ENCODE measurements at places on chromosomes 3 and 15.

- no peak for DNase-seq
Measured at GRCh38 chr15:80059786-80060355, 395 bp downstream of the ZFAND6 start.

DNA sequence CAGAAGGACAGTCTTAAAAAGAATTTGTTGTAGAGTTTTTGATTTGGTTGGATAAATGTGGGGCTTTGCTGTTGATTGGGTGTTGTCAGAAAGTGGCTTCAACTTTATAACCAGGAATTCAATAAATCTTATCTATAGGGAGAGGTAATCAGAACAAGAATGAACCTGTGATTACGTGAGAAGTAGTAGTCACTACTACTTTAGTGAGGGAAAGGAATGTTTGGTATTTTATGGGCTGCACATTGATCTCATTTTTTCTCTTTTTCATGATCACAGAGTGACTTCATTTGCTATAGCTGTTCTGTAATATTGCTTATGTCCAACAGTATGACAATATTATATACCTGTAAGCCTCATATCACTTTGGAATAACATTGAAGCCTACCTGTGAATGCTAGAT is 485.2 kb upstream of the BCHE start:
- DNase-seq = no peak

GRCh38 chr3:53132347-53132746 is 2.1 kb upstream of the RFT1 start:
- no peak for DNase-seq

- no peak for DNase-seq
Measured at GRCh38 chr3:65524584-65524983, 514.1 kb downstream of the MAGI1 start.

- no peak for DNase-seq
Measured at GRCh38 chr15:57171426-57171825, 204.9 kb upstream of the CGNL1 start.

DNA sequence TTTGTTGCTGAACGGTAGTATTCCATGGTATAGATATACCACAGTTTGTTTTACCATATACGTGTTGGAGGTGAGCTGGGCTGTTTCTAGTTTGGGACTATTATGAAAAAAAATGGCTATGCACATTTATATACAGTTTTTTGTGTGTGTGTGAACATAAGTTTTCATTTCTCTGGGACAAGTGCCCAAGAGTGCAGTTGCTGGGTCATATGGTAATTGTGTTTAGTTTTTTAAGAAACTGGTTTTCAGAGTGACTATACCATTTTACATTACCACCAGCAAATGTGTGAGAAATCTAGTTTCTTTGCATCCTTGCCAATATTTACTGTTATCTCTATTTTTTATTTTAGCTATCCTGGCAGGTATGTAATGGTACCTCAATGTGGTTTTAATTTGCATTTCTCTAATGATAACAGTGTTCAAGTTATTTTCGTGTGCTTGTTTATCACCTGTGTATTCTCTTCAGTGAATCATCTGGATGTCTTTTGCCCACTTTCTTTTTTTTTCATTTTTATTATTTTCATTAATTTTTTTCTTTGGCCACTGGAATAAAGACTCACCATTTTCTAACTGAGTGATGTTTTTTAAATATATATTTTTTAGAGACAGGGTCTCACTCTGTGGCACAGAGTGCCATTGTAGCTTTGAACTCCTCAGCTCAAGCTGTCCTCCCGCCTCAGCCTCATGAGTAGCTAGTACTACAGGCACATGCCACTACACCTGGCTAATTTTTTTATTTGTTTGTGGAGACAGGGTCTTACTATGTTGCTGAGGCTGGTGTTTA is 75.3 kb downstream of the ZNF609 start:
- no peak for DNase-seq

GRCh38 chr3:16916840-16917239 is 32.1 kb downstream of the PLCL2 start:
- no peak for DNase-seq

- DNase-seq = no peak
Measured at GRCh38 chr3:35772381-35773015, 133.2 kb downstream of the ARPP21 start.

DNA sequence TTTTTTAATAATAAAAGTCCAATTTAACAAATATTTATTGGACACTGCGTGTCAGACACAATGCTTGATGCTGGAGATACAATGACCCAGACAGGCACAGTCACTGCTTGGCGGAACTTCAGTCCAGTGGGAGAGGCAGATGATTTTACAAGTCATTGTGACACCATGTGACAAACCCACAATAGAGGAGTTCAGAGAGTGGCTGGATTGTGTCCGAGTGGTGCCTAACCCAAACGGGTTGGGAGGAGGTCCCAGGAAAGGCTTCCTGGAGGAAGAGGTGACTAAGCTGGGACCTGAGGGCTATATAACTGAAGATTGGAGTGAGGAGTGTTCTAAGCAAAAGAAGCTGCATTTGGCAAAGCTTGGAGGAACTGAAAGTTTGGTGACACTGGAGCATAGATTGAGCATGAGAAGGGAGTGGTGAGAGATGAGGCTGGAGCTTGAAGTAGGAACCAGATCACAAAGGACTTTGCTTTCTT is 41.4 kb downstream of the CRTC3 start:
- DNase-seq = no peak

- no peak for DNase-seq
Measured at GRCh38 chr3:14524311-14524711, 15.8 kb downstream of the GRIP2 start.

DNA sequence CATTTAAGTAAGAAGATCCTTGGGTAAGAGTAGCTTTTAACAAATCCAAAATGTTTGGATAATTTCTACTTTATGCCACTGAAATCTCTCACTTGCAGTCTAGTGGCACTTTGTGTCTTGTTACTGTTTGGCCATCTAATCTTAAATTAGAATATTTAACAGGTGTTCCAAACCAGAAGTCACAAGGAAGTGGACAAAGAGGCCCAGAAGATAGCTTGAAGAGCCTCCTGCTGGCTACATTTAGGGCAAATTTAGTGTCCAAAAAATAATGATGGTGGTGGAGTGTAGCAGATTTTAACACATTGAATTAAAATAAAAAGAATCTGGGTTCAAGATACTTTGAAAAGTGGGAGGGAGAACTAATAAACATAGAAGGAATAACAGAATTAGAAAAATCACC is 172.2 kb downstream of the GHSR start:
- DNase-seq = no peak

DNA sequence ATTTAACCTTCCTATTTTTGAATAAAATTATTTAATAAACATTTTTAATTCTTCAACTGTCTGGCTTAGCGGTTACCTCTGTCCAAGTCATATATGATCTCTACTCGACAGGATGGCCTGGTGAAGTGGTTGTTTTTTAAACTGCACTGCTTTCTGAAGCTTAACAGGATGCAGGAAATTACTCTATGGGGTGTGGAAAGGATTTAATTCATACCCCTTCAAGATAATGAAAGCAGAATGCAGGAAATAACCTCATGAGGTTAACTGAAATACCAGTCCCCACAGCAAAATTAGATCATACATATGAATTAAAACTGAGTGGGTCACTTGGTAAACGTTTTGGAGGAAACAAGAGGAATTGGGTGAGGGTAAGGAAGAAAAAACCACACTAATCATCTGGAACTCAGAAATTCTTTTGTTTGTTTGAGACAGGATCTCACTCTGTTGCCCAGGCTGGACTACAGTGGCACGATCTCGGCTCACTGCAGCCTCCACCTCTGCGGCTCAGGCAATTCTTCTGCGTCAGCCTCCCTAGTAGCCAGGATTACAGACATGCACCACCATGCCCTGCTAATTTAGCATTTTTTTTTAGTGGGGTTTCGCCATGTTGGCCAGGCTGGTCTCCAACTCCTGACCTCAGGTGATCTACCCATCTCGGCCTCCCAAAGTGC is 50.1 kb downstream of the LYSMD4 start:
- DNase-seq = no peak

DNA sequence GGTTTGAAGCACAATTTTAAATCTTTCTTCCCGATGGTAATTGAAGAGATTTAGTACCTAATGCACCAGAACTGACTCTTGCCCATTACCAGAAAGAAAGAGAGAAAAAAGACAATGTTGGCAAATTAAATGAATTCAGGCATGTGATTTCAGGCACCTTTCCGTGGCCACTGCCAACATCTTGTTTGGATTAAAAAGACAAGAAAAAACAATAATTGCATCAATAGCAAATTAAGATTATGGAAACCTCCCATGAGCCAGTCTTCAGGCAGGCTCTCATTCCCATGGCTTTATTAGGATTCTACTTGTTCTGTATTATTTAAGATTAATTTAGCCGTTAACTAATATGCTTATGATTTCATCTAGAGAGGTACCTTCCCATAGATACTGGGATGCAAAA is 193.0 kb downstream of the GREM1 start:
- no peak for DNase-seq

DNA sequence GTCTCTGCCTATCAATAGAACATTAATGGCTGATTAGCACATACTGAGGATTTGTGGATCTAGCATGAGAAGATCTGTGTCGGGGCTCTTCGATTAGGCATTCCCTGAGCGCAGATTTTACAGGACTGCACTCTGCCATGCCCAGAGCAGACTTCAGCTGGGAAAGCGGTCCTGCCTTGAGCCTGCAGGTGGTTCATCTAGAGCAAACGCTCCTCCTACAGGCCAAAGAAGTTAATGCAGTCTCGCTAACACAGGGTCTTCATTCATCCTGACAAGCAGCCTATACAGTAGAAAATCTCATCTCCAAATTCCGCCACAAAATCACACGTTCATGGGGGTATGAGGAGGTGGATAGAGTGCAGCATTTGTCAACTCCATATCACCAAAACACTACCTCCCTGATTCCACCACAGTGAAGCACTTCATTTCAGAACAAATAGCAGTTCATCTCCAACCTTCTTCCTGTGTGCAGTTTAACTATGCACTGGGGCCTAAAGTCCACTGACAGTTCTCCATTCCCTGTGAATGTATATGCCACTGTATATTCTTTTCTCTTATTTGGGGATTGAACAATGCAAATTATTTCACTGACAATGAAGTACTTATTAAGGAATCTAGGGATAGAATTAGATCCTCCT is 405.8 kb downstream of the IGSF11 start:
- peak; percentile 74 for DNase-seq

DNA sequence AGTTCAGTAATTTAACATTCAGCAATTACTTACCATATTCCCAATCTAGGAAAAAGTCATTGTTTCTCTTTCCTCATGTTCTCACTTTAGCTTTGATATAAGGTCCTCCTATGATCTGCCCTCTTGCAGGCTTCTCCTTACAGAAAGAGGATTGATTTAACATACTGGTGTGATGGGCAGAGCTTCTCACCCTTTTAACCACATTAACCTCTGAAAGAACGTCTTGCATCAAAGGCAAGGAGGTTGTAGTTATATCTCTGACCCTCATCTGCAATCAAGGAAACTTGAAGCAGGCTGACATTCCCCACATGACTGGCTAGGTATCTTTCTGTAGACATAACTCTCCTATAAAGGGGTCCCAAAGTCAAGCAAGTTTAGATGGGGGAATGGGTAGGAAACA is 39.5 kb downstream of the BTLA start:
- no peak for DNase-seq

- DNase-seq = no peak
Measured at GRCh38 chr3:16504242-16504641, 9.3 kb downstream of the RFTN1 start.

Data from DMS153 (cell line).